ENCODE measurements at places on chromosomes 12 and 14. TPM values are rescaled to one million over a fixed set of nuclear protein-coding genes. Genes with fewer than 3 reads are reported as not detected.
A peak's percentile ranks its signal among the peaks of the same experiment; 100 is the strongest.

DNA sequence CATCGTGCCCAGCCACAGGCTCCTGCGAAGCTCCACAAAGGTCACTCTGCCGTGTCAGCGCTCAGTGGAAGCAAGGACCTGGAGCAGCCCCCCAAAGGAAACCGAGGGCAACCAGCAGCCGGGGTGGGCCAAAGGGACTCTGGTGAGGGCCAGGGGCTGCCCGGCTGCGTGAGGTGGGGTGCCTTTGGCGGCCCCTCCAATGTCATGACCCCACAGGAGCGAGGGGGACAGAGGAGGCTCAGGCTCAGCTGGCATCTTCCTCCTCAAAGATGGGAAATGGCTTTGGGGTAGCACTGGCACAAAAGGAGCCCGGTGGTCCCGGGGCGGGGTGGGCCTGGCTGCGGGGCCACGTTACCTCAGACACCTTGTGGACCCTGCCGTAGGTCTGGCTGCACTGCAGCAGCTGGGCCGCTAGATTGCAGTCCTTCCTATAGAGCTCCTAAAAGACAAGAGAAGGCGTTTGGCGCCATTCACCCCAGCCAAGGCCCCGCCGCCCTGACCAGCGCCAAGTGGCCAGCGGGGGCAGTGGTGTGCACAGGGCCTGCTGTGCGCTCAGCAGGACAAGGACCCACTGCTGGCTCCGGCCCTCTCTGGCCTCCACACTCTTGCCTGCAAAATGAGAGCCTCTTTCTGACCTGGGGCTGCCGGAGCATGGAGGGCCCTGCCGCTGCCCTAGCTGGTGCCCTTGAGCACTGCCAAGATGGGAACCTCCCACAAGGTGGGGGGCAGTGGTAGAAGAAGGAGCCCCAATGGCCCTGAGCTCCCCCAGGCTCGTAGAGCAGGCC is 46.9 kb downstream of the BEGAIN start:
- no peak for DNase-seq

GRCh38 chr14:29569194-29569593 is 358.5 kb downstream of the PRKD1 start:
- DNase-seq = no peak

DNA sequence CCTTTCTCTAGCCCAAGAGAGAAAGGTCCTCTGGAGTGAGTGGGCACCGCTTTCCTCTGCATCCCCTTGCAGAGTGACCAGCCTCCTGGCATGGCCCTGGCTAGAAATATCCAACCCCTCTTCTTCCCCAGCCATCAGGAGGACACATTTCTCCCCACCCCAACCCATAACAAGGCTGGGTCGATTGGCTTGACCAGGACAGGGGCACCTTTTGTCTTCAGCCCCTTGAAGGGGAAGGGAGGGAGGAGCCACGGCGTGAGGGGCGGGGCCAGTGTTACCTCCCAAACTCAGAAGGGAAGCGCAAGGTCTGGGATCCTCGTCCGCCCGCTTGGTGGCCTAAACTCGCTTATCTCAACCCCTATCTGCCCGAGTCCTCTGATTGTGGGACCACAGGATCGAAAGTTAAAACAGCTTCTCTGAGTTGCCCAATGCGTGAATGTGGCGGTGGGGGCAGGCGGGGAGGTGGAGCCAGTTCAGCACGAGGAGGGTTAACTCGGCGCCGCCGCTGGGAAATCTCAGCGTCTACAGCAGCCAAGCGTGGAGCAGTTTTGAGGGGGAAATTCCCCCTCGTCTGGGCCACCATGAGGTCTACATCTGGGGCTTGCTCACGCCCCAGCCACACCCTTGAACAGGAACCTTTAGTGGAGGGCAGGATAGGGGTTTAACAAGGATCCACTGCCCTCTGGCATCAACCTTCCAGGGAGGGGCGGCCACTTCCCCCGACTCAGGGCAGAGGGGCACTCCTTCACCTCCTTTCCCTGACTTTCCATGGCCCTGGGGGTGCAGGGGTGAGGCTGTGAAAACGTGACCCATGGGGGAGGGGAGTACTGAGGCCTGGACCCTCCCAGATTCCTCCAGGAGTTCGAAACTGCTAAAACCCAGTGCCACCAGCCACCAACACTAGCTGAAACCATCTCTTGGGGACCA is 795 bp downstream of the STAT6 start:
- peak; percentile 59 for DNase-seq

DNA sequence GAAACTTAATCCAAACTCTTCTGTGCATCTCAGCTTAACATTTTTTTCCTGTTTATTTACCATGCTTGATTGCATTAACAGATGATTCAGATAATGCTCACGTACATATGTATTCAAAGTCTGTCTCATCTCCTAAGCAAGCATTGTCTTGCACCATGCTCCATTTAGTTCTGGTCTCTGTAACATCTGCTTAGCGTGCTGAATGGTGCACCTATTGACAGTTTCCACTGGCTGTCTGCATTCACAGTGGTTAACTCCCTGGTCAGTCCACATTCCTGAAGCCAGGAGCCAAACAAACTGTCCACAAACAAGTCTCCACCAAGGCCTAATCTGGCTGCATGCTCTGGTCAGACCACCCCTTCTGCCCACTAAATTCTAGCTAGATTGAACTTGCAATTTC is 83.9 kb downstream of the KNTC1 start:
- no peak for DNase-seq

HNF1A gene
- total RNA-seq = 41.7 TPM
